NCI-H1436 (cell line): ENCODE measurements at places on chromosomes 1 and 21.

GRCh38 chr1:106954661-106955229, 101.7 kb upstream of the PRMT6 start:
- DNase-seq: no peak

- DNase-seq: no peak
Measured at GRCh38 chr1:111214884-111215283, 12.6 kb upstream of the CHI3L2 start.

DNA sequence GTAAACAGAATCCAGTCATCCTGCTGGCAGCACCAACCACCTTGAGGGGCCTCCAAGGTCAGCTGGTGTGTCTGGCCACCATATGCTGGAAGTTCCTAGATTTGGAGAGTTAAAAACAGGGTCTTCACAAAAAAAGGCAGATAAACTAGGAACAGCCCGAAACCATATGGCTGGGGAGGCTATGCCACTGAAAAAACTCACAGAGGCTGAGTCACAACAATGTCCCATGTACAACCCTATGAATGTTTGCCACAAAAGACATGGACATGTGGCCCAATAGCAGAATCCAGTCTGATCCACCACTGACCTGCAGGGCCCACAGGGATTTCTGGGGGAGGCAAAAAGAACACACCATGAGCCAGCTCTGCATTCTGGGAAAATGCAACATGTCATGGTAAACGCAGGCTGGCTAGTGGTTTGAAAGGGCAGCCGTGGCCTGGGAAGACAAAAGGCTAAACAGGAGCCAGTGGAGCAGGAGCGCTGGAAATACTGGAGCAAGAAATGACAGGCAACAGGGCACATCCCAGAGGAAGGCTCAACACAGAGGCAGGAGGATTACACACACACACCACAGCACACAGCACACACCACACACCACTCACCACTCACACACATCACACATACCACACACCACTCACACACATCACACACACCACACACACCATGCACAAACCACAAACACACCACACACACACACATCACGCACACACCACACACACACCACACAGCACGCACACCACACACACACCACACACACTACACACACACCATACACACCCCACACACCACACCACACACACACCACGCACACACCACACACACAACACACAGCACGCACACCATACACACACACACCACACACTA, 55.4 kb downstream of the HSF2BP start:
- no peak for DNase-seq

- peak; percentile 26 for DNase-seq
Measured at GRCh38 chr1:202811296-202812175, 782 bp downstream of the PCAT6 start.

DNA sequence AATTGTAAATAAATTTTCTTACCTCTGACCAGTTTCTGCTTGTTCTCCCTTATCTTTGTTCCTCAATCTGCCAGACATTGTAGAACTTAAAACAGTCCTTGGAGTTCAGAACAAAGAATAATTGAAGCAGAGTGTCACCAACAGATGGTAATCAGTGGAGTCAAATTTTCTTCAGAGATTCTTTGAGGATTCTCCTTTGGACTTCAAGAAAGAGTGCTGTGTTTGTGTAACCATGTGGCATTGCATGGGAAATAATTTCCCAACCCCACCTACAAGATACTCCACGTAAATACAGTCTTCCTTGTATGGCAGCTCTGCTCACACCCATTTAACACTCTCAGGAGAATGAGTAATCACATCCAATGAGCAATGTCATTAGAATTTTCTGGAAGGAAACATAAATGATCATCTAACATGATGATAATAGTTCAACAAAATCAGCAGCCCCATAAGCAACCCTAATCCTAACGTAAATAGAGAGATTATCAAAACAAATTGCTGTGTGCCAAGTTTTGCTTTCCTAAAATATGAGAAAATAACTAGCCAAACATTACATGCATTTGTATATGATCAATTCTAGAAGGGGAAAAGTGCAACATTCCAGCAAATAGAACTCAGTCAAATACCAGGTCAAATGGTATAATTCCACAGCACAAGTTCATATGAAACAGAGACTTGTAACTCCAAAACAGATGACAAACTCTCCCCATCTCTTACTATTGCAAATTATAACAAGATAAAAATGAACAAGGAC, 6.9 kb upstream of the DENND1B start:
- no peak for DNase-seq

DNA sequence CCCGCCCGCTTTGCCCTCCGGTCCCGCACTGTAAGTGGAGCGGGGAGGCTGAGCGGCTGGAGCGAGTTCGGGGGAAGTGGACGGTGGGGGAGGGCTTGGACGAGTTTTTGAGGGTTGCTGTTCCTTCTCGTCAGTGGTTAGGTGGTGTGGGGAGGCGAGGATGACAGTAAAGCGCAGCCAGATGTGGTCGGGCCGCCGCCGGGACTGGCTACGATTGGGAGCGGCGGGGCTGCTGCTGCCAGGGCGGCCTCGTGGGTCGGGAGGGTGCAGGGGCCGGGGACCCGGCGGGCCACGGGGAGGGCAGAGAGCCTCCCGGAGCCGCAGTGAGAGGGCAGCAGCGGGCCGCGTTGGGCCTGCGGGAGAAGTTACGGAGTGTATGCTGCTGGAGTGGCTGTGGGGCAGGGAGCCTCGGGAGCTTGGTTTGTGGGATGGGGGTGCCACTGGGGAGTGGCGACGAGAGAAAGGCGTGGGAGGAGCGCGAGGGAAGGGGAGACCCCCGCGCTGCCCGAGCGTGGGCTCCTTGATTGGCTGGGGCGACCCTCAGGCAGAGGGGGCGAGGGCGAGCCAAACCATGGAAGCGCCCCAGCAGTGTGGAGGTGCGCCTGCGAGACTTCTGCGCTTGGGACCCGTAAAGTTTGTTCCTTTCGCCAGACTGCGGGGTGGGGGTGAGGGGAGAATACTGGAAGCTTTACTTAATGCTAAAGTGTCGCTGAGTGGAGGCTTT, 2.1 kb downstream of the ADGRL2 start:
- peak; percentile 52 for DNase-seq

GRCh38 chr1:197116156-197116555, 30.3 kb downstream of the ASPM start:
- DNase-seq: no peak

DNA sequence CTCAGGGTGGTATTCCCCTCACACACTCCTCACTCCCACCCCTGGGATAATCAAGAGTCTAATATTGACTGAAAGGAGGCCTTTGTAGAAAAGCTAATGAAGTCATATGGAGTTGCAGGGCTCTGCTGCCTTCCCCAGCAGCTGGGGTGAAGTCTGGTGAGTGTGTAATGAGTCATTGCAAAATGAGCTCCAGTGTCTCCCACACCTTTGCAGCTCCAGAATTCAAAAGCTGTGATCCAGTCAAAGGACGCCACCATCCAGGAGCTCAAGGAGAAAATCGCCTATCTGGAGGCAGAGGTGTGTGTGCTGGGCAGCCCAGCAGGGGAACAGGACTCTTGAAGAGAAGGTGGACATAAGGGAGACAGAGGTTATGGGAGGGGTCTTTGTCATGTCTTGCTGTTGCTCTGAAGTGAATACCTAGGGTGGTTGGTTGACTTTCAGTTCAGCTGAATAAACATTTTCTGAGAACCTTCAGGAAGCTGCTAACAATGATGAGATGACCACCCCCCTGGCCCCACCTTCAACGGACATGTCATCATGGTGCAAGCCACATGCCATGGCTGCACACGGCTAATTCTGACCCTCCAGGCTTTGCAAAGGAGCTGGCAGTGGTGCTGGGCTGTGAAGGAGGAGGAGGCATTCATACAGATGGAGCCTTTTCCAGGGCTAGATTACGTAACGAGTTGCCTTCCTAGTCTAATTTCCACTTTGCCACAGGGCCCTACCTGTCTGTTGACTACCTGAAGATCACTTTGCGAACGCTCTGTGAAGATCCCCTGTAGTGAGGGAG, 32.2 kb upstream of the SNX27 start:
- no peak for DNase-seq

- no peak for DNase-seq
Measured at GRCh38 chr1:235054936-235055335, 73.7 kb downstream of the TOMM20 start.

- no peak for DNase-seq
Measured at GRCh38 chr1:41920658-41921057, 1.9 kb upstream of the HIVEP3 start.

GRCh38 chr1:205448540-205449253, 7.1 kb downstream of the BLACAT1 start:
- no peak for DNase-seq

DNA sequence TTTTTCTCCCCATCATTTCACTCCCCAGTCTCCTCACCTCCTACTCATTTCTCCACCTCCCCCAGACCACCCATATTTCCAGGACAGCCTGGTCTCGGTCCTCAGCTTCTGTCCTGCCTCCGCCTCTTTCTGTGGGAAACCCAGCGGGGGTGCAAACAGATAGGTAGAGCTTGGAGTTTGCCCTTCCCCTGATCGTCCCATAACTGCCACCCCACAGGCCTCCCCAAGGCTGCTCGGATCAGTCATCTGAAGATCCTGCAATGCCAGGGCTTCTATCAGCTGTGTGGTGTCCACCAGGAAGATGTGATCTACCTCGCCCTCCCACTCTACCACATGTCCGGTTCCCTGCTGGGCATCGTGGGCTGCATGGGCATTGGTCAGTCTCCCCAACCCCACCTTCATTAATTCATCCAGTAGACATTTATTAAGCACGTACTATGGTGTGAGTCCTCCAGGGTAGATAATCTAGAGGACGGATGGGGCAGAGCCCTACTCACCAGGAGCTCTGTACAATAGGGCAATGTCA, 1.7 kb downstream of the SLC27A3 start:
- no peak for DNase-seq

DNA sequence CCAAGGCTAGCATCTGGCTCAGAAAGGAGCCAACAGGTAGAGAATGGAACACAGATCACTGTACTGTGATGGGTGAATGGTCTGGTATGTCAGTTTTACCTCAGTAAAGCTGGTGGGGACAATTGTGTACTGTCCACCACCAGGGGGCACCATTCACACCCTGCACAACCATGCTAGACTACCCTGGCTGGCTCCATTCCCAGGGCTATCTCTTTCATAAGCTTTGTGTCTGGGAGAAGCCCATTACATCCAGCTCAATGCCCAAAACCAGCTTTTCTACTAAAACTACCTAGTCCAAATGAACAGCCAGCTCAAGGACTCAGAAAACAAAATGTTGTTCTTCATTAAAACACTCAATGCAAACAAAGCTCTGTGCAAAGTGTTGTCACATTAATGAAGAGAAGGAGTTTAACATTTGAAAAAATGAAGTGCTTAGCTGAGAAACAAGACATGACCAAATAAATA, 62.0 kb upstream of the RASAL2 start:
- peak; percentile 71 for DNase-seq

GRCh38 chr1:82598812-82599211, 798.1 kb downstream of the ADGRL2 start:
- no peak for DNase-seq

DNA sequence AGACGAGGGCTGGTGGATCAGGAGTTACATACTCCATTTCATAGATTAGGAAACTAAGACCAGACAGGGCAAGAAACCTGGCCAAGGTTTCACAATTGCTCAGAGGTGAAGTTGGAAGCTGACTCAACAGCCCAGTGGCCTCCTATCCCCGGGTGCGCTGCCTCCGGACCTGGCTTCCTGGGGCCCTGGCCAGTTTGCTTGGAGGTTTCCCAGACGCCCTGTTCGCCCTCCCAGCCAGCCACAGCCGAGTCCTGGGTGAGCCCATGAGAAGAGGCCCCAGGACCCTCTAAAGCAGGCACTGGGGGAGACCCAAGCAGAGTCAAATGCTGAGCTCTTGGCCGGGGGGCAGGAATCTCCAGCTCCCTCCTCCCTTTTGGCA, 180.1 kb downstream of the ZBTB18 start:
- DNase-seq: no peak

DNA sequence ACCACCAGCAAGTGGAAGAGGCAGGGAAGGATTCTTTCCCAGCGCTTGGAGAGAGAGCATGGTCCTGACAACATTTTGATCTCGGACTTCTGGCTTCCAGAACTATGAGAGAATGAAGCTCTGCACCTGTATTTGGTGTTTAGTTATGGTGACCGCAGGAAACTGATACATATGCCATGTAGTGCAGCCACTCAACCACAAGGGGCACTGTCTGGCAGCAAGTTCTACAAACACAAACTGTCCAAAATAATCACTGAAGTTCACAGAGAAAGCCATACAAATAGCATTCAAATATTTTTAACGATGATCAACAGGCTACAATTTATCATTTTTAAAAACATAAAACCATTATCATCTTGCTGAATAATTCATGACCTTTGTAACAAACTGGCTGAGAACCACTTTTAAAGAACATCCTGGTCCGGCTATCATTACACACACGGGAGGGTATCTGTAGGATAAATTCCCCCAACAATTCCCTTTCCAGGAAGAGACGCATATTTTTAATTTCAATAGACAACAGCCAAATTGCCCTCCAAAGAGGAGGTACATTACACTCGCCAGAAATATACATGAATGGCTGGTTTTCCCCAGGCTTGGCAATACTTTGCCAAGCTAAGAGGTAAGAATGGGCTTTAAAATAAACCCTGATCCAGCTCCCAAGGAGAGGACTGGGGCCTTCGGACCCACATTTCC, 9.2 kb upstream of the CBR3 start:
- peak; percentile 33 for DNase-seq

GRCh38 chr1:230975636-230976035, 3.0 kb downstream of the TTC13 start:
- no peak for DNase-seq

- DNase-seq: no peak
Measured at GRCh38 chr21:39097335-39097861, 85.9 kb downstream of the PSMG1 start.

DNA sequence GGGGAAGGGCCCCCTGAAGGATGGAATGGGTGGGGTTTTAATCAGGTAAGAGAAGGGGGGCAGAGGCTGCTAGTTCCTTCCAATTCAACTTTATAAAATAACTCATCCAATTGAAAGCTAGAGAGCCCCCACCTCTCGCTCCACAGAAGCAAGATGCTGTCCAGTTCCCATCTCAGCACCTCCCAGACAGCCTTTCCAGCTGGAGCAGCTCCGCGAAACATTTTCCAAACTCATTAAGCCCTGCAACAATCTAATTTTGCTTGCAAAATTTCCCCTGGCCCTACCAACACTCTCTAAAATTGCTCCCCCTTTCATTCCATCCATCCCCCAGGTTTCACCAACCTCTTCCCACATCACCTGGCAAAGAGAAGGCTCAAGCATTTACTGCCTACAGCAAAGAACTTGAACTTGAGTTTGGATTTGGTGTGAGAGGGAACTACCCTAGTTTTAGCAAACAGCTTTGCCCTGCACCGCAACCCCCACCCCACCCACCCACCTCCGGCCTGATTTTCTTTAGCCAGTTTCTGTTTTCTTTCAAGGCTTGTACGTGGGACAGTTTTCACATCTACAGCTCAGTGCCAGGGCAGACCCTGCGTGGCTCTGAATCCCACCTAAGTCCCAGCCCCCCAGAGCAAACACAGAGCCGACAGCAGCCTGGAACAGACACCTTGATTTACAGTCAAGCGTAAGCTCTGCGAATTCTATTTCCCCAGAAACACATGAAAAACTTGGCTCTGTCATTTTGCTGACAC, 46.7 kb downstream of the SYF2 start:
- DNase-seq: no peak
